Stimulated activated CD4-positive, alpha-beta T cell treated with anti-CD3 and anti-CD28 coated beads, Interleukin-1b, Interleukin-23, amount 100 ng/mL, for 4 hours (primary cell): ENCODE measurements at places on chromosomes 5 and 9.

GRCh38 chr5:81121836-81122630, 111.1 kb upstream of the CKMT2 start:
- DNase-seq, result no peak

- DNase-seq, result no peak
Observed at GRCh38 chr5:163563112-163563511, 57.7 kb downstream of the MAT2B start.

GRCh38 chr5:10521466-10522223, 42.2 kb upstream of the ANKRD33B start:
- no peak for DNase-seq

DNA sequence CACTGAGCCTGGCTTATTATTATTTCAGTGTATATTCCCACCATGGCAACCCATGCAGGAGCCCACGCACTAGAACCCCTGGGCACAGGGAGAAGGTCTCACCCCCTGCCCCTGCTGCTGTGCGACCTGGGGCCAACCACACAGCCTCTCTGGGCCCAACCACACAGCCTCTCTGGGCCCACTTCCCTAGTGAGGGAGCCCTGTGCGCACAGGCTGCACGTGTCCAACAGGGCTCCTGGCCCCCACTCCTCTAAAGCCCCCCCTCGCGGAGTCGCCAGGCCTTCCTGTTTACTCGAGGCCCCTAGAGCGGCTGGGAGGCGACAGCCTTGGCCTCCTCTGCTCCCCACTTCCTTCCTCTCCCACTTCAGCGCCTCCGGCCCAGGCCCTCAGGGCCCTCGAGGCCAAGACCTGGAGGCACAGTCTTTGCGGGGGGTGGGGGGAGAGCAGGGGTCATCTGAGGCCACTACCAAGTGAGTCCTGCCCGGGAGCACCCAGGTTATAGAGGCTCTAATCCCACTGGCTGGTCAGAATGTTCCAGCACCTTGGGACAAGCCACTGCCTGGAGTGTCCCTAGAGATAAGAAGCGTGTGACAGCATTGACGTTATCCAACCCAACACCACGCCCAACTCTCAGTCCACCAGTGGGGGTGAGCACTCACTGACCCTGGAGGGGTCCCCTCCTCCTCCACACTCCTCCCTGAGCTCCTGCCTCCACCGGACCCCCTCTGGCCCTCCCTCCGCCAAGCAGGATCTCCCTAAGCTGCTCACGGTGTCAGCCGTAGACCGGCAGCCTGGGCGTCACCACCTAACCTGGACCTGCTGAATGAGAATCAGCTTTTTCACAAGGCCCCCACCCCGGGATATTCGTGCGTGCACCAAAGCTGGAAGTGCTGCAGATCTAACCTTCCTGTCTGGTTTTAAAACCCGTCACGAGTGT, 7.9 kb upstream of the ENG start:
- DNase-seq, result no peak

DNA sequence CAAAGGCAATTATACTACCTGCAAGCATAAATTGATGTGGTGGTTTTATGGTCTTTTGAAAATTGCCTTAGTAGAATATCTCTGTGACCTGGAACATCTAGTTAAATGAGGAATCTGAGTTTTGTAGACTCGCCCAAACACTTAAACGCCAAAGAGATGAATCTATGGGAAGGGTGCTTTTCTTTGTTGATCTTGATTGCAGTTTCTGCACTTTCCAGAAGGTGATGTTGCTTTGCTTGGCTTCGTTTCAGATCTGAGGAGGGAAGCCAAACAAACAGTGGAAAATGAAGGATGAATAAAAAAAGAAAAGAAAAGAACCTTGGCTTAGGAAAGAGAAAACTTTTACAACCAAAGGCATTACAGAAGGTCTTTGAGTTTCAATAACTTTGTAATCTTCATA, 1021.2 kb downstream of the NR2F1-AS1 start:
- DNase-seq, result no peak

DNA sequence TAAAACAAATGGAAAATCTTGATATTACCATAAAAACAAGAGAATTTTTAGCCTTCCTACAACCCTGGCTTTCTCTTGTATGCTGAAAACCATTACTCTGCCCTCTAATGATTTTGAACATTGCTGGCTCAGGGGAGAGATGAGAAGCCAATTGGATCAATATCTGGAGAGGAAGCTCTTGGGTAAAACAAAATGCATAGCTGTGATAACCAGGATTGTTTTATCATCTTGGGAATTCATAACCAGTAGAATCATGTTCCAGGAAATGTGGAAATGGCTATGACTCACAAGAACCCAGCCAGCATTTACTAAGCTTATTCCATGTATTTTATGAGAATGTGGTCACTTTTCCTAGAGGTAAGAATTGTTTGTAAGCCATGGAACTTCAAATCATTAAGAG, 51.1 kb upstream of the CTNND2 start:
- no peak for DNase-seq

DNA sequence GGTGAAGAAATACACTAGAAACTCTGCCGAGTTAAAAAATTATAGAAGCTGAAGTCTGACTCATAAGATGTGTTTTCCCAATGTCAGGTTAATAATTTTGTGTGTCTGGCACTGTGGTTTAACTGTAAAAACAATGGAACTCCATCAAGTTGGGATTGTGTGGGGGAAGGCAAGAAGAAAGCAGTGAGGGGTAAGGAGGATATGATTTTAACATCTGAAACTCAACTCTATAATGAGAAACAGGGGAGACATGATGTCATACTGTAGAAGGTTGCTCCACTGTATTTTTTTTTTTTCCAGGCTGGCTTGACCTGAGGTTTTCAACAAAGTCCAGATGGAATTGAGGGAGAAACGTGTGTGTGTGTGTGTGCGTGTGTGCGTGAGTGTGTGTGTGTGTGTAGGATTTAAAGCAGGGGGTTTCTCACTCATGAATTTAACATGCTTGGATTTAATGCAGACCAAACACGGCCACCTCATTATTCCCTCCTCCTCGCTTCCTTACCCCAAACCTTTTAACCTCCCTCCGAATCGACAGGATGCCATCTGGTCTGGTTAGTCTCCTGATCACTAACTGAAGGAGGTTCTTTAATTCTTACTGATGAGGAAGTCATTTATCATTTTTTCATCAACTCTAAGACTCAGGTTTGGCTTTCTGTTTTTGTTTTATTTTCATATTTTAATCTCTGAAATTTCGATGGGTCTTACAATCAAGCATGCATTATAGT, 140.2 kb upstream of the LPAR1 start:
- DNase-seq, result no peak

DNA sequence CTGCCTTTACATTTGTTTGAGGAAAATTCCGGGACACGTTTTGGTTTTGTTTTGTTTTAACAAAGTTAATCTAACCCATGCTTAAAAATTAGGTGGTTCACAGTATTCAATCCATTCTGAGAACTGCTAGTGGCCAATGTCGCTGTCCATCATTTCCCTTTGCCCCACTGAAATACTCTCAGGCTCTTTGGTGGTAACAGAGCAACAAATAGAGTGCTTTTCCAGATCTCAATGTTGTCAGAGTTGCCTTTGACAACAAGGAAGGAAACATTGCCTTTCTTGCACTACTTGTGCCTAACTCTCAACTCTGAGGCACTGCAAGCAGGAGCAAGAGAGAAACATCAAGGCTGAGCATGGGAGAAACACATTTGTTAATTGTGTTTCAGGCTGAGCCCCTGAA, 154.0 kb downstream of the MCTP1 start:
- DNase-seq, result no peak

DNA sequence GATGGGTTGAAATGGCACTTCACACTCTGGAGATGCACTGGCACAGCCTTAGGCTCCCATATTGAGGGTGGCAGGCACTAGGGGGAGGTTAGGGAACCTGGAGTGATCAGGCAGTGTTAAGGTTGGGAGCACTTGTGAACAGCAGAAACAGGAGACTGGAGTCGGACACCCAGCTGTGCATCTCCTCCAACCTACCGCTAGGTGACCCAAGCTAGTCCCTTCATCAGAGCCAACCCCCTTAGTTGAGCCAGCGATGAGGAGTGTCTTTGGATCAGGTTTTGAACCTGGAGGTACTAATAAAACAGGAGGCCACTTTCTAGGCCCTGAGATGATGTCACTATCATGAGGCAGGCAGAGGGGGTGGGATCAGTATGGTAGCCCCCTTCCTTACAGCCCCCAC, 1.7 kb downstream of the ACTL7B start:
- DNase-seq, result no peak

- DNase-seq, result no peak
Observed at GRCh38 chr9:36080519-36080918, 43.8 kb downstream of the RECK start.

GRCh38 chr5:165735388-165735787, 2230.0 kb downstream of the MAT2B start:
- no peak for DNase-seq

DNA sequence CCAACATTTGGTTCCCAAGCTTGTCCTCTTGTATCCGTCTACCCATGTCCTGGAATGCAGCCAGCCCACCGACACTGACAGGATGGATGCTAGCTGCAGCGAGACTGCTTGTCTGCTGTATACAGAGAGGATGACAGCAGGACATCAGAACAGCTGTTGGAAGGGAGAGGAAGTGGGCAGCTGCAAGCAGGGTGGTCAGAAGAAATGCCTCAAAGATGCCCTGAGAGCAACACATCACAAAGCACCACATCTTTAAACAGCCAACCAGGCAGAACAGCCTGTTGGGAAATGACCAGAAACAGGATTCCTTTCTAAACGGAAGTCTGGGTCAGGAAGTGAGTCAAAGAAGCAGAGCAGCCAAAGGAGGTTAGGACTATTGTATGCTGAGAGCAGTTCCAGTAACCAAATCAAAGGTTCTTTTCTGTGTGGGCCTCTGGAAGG, 219.1 kb downstream of the NDUFS4 start:
- no peak for DNase-seq

DNA sequence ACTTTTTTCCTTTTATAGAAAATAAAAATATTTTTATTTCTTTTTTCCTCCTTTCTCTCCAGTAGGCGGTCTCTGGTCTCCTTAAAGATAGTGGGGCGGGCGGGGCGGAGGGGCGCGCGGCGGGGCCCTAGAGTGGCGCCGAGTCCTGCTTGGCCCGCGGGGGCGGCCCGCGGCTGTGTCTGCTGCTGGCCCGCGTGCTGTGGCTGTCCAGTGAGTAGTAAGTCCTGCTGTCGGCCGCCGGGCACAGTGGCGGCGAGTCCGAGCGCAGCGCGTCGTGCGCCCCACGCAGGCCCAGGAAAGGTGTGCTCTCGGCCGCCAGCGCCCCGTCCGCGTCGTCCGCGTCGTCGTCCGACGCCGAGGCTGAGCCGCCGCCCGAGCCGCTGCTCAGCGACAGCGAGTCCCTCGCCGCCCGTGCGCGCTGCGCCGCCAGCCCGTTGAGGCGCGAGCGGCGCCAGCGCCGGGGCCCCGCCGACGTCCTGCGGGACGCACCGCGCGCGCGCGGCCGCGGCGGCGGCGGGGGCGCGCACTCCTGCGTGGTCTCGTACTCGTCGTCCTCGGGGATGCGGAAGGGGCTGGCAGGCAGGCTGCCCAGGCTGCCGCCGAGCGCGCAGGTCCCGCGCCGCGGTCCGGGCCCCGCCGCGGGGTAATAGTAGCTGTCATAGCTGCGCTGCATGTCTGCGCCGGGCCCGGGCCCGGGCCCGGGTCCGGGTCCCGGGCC, 52.3 kb downstream of the PSD2 start:
- peak; percentile 64 for DNase-seq

GRCh38 chr9:93953496-93954433, 1.4 kb downstream of the BARX1 start:
- DNase-seq, result no peak

GRCh38 chr5:171835066-171835465, 49.4 kb downstream of the SMIM23 start:
- DNase-seq, result no peak

- no peak for DNase-seq
Observed at GRCh38 chr9:84170521-84171141, 169.9 kb downstream of the SLC28A3 start.

DNA sequence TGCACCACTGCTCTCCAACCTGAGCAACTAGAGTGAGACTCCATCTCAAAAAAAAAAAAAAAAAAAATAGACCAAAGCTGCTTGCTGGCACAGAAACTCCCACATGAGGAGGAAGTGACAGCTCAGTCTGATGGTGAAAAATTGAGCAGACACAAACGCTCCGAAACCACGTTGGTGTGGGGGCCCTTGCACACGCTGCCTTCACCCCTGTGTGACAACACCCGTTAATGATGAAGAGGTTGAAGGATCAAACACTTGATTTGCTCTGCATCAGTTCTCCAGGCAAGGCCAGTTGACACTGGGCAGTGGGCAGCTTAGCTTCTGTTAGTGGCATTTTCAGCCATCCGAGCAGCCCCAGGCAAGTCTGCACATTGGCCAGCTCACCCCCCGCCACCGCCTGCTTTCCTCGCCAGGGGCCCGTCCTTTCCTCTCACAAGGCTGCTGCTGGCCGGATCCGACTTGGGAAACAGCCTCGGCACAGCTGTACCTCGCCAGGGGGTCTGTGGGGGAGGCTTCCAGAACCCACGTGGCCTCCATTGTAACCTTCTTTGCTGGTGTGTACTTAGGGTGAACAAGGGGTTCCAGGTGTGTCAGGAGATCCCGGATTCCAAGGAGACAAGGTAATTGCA, 79.8 kb downstream of the COL27A1 start:
- no peak for DNase-seq

- DNase-seq, result no peak
Observed at GRCh38 chr9:131727795-131728545, 11.9 kb downstream of the RAPGEF1 start.

- DNase-seq, result no peak
Observed at GRCh38 chr9:96514800-96515158, 64.8 kb downstream of the HABP4 start.

- peak; percentile 36 for DNase-seq
Observed at GRCh38 chr9:125558453-125559092, 148.4 kb downstream of the MAPKAP1 start.

DNA sequence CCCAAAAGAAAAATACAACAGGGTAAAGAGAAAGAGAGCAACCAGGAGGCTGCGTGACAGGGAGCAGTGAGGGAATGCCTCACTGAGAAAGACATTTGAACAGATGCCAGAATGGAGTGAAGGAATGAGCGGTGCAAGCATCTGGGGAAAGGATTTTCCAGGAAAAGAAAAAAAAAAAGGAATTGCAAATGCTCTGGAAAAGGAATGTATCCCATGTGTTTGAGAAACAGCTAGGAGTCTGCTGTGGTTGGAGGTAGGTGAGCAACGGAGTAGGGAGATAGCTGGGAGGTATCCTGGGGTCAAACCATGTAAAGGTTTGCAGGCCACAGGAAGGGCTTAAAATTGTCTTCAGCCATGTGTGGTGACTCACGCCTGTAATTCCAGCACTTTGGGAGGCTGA, 23.6 kb upstream of the CEMIP2 start:
- DNase-seq, result no peak

- no peak for DNase-seq
Observed at GRCh38 chr9:83468821-83469220, 69.4 kb downstream of the FRMD3 start.

- no peak for DNase-seq
Observed at GRCh38 chr5:62132276-62132675, 173.7 kb upstream of the KIF2A start.
